ENCODE measurements at places on chromosomes 5 and 9.

GRCh38 chr5:172871982-172872381, 37.9 kb downstream of the ERGIC1 start:
- DNase-seq: no peak

DNA sequence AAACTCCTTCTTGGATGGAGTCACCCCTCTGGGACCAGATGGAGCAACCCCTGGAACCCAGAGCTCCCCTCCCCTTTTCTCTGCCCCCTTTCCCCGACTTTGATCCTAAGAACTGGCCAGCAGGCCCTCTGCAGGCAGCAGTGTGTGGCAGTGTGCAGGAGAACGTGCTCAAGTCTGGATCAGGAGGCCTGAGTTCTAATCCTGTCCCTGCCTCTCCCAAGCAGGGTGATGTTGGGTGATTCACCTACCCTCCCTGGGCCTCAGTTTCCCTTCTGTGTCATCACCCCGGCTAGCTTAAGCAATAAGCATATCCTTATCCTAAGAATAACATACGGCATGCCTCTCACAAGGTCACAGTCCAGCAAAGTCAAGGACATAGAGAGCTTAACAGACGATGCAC, 67.6 kb downstream of the C9orf50 start:
- no peak for DNase-seq

DNA sequence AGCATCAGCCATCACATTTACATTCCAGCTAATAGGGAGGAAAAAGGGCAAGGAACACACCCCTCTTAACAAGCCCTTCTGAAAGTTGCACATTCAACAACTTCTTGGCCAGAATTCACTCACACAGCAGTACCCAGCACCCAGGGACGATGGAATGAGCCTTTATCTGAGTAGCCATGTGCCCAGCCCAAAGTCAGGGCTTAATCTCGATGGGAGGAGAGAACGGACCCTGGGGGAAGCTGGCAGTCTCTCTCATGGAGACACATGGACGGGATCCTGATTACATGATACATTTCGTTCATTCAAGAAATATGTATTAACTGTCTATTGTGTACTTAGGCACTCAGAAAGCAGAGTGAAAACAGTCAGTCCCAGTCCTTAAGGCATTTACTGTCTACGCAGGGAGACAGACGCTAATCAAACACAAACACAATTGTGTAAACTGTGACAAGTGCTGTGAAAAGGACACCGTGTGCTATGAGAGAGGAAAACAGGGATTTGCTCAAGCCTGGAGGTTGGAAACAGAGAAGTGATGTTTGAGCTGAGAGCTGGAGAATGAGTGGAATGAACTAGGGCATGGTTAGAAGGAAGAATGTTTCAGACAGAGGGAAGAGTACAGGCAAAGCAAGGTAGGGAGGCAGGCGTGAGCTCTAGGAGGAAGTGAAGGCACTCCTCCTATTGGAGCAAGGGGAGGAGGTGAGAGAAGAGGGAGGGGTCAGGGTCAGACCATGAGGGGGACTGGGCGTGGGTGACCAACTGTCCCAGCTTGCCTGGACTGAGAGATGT, 7.4 kb downstream of the OTULINL start:
- DNase-seq: no peak

GRCh38 chr9:72743836-72744235, 209.0 kb downstream of the ALDH1A1 start:
- DNase-seq: no peak

DNA sequence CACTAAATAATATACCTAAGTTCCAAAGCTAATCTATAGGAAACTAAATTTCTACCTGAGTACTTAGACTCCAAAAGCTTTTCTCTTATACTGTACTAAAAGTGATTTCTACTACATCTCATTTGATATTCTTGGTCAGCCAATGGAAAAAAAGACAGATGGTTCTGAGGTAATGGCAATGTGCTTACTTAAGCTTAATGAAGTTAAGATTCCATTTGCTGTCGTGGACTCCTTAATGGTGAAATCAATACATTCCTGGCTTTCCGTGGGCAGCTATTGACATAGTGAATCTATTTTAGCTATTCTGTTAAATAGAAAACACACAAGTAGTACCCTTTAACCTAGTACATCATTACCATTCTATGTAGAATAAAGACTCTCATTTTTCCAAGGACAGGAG, 1825.6 kb upstream of the CDH9 start:
- DNase-seq: no peak

DNA sequence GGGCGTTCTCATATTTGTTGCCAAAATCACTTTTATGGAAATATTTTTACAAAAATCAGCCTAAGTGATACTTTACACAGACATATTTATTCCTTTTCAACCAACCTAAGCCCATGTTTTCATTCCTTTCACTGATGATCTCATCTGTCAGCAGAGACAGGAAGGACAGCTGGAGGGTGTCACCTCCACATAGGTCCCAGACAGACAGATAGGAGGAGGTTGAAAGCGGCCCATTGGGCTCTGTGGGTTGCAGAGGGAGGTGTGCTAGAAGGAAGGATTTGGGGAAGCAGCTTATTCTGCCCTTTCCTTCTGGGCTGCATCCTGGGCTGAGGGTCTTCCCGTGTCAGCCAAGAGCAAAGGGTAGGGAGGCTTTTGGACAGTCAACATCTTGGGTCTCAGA, 26.0 kb upstream of the SEMA4D start:
- peak; percentile 75 for DNase-seq
